ENCODE measurements at places on chromosomes 5 and 9.

GRCh38 chr9:87812375-87813118 is 70.1 kb upstream of the SPATA31E1 start:
- no peak for DNase-seq

- no peak for DNase-seq
Measured at GRCh38 chr5:9534881-9535517, 10.9 kb downstream of the SEMA5A start.

GRCh38 chr9:37221489-37222106 is 101.2 kb downstream of the ZCCHC7 start:
- no peak for DNase-seq

DNA sequence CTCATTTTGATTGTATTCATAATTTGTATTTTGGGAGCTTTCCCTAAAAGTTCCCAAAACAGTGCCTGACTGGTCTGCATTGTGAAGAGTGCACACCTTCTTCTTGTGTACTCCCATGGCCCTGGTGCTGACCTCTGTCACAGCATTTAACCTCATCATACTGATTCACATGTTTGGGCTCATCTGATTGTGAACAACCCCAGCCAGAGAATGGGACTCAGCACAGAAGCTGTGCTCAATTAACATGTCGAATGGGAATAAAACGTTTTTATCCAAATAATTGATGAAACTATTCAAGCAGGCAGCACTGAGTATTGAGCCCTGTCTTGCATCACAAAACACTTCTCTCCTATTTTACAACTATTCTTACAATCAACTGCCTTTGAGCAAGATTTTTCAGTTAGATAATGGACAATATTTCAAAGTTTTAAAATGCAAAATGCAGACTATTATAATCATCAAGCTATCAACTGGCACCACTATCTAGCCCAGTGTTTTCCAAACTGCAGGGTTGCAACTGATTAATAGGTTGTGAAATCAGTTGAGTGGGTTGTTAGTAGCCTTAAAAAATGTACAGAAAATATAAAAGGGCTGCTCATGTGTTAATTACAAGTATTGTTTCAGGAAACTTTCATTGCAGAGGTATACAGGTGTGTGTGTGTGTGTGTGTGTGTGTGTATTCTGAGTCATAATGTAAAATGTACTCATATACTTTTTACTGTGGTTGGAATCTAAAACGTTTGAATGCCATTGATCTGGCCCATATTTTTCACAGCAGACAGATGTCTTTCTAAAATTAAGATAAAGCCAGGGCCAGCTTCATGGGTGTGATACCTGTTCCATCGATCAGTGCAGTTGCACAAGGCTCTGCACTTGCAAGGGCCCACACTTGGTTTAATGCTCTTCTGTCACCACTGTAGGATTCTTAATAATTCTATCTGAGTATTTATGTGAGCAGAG is 190.5 kb downstream of the PIK3R1 start:
- no peak for DNase-seq

- no peak for DNase-seq
Measured at GRCh38 chr5:41670854-41671479, 160.6 kb upstream of the PLCXD3 start.

DNA sequence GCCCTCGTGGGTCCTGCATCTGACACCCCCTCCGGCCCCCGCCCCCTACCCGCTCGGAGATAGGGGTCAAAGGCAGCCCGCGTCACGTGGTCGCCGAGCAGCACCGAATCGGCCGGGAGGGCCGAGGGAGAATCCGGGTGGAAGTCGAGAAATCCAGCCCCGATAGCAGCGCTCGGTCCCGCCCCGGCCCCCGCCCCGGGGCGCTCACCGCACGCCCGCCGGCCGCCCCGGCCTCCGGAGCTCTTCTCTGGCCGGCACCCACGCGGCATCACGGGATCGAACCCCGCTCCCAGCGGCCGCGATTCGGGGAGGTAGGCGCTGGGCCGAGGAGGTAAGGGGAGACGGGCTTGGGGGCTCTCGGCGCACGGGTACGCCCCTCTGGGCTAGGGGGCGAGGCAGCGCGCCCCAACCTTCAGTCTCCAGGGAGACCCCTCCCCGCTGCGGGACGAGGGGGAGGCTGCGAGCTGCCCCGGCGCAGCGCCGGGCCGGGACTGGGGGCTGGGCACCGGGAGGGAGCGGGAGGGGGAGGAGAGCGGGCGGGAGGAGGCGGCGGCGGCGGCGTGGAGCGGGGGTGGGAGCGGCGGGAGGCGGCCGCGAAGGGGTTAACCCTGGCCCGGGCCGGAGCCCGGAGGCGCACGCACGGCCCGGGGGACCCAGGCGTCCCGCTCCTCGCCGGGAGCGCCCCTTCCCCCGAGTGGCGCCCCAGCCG is 22.1 kb upstream of the NDST1 start:
- DNase-seq = peak; percentile 49

DNA sequence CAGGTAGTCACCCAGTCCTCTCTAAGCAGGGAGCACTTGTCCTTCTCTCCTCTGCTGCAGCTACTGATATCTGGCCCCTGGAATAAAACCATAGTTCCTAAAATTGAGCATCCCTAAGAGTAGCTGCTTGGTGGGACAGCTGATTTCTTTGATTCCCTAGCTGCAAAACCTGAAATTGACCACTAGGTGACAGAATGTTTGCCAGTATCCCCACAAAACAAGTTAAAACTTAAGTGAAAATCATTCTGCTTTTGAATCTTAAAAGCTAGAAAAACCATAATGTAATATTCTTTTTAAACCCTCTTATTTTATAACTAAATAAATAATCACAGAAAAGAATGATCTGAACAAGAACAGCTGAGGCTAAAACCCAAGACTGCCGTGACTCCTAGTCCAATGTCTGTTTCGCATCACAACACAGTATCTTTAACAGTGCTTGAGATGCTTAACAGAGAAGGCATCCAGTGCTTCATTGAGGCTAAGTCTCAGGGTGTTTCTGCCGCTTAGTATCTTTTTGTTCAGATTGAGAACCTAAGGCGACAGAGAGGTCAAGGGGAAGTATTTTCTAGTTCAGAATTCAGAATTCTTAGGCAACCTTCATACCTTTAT is 24.4 kb upstream of the TAL2 start:
- no peak for DNase-seq

DNA sequence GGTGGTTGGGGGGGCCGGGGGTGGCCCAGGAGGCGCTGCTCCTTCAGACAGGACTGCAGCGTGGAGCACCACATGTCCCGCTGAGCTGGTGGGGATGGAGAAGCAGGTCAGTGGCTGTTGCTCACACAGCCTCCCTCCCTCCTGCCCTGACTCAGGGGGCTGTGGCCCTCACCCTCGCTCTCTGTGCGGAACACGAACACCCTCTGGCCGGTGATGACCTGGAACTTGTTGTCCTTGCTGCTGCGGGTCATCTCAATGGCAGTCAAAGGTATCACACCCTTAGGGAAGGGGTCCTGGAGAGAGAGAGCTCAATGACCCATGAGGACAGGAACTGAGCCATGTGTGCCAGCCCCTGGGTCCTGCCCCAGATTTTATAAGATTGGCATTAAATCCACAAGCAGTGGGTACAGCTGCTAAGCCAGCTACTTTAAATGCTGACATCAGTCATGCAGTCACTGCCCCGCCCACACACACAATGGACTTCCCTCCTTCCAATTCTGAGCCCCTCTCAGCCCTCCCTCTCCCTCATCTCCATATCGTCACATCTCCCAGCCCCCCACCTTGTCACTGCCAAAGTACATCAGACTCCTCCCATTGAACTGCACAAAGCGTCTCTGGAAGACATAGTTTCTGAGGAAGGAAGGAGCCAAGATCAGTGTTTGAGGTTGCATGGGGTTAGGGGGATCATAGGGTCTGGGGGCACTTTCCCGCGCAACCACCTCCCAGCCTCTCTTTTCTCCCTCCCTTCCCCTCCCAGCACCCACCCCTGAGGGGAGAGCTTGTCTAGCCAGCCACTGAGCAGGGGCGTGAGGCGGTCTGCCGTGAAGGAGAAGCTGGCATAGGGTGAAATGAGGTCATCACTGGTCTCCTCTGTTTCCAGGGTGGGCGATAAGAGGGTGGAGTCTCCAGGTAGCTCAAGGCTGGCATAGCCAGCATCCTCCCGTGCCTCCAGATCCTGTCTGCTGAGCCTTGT is 8.9 kb downstream of the ARAP3 start:
- DNase-seq = no peak

- no peak for DNase-seq
Measured at GRCh38 chr5:109413458-109413857, 3.7 kb upstream of the PJA2 start.

- no peak for DNase-seq
Measured at GRCh38 chr5:132765311-132766019, 11.6 kb downstream of the SEPTIN8 start.

DNA sequence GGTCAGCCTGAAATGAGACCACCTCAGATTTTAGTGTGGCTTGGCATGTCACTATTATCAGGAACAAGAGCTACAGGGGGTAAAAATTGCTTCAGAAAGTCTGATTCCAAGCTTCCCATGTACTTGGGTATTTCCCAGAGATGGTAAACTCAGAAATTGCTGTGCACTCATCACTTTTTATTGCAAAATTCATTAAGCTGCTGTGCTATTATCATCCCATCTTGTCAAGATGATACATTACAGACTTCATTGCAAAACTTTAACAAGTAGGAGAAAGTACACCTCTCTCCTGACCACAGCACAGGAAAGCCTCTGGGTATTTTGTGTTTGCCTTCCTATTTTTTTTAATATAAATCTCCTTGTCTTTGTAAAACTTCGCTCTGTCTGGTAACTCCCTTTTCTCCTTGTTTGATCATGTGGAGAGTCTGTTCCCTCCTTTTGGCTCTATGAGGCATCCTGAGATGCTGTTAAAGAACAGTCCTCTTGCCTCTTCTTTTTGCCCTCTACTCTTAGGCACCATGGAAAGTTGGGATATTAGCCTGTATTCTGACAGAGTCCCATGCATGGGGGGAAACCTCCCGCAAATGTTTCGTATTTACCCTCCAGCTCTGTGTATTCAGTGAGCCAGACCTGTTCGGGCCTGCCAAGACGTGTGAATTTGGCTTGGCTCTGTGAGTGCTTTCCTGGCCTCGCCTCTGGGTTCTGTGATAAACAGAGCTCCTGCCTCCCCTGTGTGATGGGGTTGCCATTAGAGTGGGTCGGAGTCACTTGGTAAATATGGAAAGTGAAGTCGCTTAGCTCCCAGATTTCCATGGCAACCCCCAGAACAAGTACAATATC is 260.7 kb downstream of the NR3C1 start:
- no peak for DNase-seq

DNA sequence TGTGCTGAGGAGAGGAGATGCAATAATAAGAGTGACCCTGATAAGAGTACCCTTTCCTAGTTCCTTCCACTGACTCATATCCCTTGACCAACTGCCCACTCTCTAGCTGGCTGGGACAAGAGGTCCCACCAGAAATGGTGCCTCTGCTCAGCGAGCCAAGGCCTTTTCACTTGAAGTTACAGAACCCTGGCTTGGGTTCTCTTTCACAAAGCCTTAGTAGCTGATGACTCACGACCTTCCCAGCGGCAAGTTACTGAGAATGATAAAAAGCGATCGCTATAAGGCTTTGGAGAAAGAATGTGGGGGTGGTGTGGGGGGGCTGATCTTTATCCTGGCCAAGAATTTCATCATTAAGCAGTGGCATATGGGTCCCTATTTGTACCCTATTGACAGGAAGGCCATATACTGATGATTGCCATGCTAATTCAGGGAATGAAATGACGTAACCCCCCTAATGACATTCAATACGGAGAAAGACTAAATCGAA is 90.3 kb downstream of the FBXO38 start:
- DNase-seq = no peak

GRCh38 chr5:111532886-111533582 is 20.7 kb upstream of the STARD4 start:
- DNase-seq = no peak

- no peak for DNase-seq
Measured at GRCh38 chr9:71630377-71630995, 137.8 kb downstream of the CEMIP2 start.

GRCh38 chr5:14266686-14267085 is 123.5 kb downstream of the TRIO start:
- DNase-seq = no peak

DNA sequence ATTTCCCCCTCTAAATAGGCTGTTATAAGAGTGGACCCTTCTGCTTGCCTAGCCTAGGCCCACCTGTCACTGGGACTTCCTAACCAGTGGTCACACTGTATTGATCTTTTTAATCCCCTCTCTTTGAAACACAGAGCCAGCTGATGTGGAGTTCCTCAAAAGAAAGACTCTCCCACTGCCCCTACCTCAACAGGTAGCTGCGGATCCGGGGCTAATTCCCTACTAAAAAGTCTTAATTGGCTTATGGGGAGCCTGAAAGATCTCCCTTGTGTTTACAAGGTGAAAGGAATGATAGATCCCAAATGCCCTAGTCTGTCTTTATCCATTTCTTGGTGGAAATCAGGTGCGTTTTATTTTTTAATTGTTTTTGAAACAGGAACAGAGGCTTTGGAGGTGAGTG is 2.0 kb downstream of the NEUROG1 start:
- no peak for DNase-seq

Measured in activated naive CD4-positive, alpha-beta T cell treated with anti-CD3 and anti-CD28 coated beads, Interleukin-2, amount 10 ng/mL, durations not matched to agents 7 days and 5 days (primary cell).